ENCODE measurements at places on chromosomes 7 and 10.

GRCh38 chr7:114264023-114264422, 150.6 kb upstream of the FOXP2 start:
- DNase-seq, result no peak

DNA sequence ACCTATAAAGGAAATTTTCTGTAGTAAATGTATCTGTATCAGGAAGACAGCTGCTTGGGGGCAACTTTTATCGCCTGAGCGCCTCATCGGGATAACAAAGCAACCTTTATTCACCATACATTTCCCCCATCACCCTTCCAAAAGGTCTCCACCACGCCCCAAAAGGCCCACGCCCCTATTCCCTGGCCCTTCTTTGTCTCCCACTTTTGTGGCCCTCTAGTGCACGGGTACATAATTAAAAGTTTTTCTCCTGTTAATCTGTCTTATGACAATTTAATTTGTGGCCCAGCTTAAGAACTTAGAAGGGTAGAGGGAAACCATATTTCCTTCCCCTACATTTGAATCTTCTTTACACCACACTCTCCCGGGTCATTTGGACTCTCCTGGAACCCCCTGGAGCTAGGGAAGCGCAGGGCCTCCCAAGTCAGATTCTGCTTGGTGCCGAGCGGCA, 625 bp downstream of the RP9 start:
- DNase-seq, result peak; percentile 44

- peak; percentile 57 for DNase-seq
Observed at GRCh38 chr10:104274762-104275721, 6.1 kb downstream of the GSTO2 start.

- DNase-seq, result peak; percentile 84
Observed at GRCh38 chr10:86376852-86377796, 10.5 kb upstream of the GRID1 start.

GRCh38 chr7:92095380-92095779, 38.9 kb downstream of the CYP51A1 start:
- DNase-seq, result no peak

GRCh38 chr10:106816318-106817085, 348.0 kb downstream of the SORCS1 start:
- no peak for DNase-seq

DNA sequence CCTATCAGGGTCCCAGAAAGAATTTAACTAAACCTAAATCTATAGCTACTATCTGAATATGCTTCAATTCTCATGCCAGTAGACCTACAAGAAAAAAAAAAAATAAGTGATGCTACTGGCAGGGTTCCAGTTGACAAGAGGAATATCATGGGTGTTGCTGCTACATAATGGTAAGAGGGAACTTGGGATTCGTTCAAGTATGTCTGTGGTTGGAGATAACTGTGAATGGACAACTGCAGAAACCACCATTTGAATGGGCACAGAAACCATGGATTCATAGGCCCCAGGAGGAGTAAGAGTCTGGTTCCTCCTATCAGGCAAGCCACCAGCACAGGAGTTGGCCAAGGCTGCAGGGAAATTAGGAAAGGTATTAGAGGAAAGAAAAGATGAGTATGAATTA, 287.6 kb upstream of the HGF start:
- no peak for DNase-seq

- DNase-seq, result peak; percentile 37
Observed at GRCh38 chr10:118753331-118754228, 1.2 kb downstream of the CACUL1 start.

GRCh38 chr10:72134785-72135767, 46.7 kb upstream of the SPOCK2 start:
- DNase-seq, result no peak

DNA sequence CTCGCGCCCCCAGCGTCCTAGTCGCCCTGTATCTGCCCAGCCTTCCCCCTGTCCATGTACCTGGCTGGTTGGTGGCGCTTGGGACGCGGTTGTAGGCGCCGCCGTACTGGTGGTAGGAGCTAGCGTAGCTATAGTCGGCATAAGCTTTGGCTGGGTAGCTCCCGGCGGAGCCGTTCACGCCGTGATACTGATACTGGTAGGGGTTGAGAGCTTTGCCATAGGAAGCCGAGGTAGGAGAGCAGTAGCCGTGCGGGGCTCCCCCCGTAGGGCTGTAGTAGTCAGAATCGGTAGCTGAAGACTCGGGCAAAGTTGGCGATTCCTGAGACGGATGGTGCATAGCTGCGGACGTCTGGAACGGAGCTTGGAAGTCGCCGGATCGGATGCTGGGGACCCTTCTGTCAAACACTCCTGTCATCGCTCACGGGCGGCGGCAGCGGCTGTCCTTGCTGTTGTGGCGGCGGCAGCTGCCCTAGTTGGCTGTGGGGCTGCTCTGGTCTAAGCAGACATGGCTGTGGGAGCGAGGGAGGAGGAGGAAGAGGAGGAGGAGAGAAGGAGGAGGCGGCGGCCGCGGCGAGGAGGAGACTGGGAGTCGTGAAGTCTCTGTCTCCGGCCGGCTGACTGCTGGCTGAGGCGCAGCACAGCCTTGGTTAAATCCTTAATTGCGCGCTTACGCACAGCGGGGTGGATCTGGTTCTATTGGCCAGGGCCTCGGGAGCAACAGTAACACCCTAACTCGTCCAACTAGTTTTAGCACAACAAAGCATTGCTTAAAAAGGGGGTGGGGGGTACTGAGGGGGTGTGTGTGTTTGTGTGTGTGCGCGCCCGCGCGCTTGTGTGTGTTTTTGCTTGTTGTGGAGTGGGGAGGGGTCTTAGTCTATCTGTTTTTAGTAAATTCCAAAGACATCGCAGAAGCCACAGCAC, at the start of gene DLX5:
DLX5 (minus strand) TSS at position 623 of the 921 bp plus-strand sequence; CDS start at position 415, 208 bp downstream.
- DNase-seq, result no peak

DNA sequence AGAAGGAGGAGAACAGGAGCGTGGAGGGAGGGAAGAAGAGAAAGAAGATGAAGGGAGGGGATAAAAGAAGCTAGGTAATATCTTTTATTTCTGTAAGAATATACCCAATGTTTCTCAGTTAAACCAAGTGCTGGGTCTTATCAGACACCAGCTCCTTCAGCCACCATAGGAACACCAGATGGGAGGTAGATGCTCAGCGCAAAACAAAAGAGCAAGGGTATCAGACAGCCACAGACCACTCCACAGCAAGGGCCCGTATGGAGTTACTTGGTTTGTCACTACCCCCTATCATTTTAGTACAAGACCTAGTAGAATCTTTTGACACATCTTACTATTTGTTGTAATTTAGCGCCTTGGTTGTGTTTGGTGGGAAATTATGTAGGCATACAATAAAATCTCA, 65.9 kb upstream of the FAM133B start:
- no peak for DNase-seq

GRCh38 chr10:124693801-124694416, 50.3 kb downstream of the FAM53B start:
- DNase-seq, result no peak

DNA sequence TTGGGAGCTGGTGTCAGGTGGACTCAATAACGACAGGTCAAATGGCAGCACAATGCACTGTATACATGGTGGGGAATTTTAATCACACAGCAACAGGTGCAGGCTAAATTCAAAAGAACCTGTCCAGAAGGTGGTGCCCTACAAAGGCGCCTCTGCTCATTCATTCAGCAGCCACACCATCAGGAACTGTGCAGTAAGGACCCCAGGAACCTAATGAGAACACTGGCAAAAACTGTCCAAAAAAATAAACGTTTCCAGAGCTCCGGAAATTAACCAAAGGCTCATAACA, 21.9 kb upstream of the CRYGN start:
- DNase-seq, result no peak

- no peak for DNase-seq
Observed at GRCh38 chr7:141225916-141226618, 152.2 kb downstream of the TMEM178B start.

- DNase-seq, result no peak
Observed at GRCh38 chr10:3292636-3293035, 120.1 kb upstream of the PITRM1 start.

DNA sequence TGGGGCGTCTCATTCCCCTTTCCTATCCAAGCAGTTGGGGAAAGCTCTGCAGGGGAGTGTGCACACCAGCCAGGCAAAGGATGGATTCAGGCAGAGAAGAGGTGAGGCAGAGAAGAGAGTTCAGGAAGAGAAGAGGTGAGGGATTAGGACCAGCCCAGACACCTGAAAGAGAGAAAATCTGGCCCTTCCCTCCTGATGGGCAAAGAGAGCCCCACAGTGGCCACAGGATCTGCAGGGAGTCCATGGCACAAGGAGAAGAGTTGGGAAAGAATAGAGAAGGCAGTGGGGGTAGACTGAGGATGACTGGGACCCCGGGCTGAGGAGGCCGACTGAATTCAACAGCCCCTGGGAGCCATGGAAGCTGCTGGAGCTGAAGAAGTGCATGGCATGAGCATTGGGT, 140.4 kb upstream of the ZMIZ1 start:
- no peak for DNase-seq

DNA sequence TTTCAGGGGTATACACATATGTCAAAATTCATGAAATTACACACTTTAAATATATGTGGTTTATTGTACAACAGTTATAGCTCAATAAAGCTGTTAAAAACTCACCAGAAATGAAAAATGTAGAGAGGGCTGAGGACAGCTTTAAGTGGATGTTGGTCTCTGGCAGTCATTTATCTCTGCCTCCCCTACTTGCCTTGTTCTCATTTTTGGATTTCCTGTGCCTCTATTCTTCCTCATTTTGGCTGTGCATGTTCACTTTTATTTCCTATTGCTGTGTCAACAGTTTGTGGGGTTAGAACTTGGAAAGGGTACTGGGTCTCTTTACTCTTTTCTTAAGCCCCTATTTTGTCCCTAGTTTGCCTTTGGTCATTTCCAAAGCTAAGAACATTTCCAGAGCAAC, 18.6 kb upstream of the MEST start:
- no peak for DNase-seq

DNA sequence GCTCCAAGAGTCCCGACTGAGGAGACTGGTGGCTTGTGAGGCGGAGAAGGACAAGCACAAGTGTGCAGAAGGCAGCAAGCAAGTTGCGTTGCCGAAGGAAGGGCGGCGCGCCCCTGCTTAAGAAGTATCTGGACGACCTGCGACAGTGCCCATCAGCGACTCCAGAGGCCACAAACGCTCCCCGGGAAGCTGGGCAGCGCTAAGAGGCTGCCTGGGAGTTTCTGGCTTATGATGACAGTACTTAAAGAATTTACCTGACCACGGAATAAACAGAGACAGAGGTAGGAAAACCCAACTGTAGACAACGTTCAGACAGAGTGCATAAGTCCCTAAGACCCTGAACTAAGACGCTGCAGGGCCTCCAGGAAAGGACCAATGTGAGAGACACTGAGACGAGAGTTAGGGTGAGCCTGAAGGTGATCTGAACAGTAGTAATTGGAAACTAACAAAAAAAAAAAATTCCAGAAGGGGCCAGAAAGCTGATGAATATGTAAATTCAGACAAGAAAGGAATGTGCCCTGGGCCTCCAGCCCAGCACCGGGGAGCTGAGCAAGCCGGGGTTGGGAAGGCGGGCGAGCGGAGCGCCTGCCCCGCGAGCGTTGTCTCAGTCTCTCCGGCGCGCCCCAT, 1.0 kb downstream of the OSBPL3 start:
- DNase-seq, result no peak

- no peak for DNase-seq
Observed at GRCh38 chr7:38280000-38280399, 6.6 kb upstream of the TARP start.

- no peak for DNase-seq
Observed at GRCh38 chr7:111694376-111694775, 132.1 kb upstream of the IMMP2L start.

GRCh38 chr7:73565675-73566340, 8.3 kb upstream of the BCL7B start:
- no peak for DNase-seq

DNA sequence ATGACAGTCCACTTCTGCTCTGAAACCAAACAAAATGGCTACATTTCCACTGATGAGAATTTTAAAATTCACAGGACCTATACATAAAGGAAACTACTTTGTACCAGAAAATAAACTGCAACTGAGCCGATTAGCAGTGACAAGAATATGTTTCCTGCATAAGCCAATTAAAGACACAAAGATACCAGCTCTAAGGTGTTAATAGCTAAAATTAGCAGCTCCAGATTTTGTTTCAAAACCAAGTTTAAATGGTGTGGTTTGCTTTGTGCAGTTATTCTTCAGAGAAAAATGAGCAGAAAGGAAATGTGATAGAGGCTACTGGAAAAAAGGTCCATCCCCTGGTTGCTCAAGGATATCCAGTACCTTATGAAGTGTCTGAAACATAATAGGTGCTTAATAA, 123.2 kb downstream of the ANK3 start:
- DNase-seq, result no peak

DNA sequence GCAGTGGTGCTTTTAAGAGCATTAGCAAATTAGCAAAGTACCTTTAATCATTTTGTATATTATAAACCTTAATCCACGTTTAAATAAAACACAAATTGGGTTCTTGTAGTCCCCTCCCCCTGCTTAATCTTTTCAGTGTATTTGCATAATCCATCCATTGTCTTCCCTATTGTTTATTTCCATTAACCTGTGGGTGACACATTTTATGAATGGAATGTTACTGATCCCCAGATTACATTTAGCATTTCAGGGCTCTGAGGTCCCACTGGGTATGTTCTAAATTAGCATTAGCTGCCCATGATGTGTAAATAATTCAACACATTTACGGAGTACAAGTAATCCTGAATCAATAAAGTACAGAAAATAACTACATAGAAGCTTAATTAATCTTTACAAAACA, 138.4 kb upstream of the FEZF1 start:
- DNase-seq, result no peak

- DNase-seq, result no peak
Observed at GRCh38 chr10:47244560-47245500, 55.2 kb upstream of the GDF10 start.

GRCh38 chr7:112448891-112449290, 1.4 kb upstream of the IFRD1 start:
- no peak for DNase-seq

DNA sequence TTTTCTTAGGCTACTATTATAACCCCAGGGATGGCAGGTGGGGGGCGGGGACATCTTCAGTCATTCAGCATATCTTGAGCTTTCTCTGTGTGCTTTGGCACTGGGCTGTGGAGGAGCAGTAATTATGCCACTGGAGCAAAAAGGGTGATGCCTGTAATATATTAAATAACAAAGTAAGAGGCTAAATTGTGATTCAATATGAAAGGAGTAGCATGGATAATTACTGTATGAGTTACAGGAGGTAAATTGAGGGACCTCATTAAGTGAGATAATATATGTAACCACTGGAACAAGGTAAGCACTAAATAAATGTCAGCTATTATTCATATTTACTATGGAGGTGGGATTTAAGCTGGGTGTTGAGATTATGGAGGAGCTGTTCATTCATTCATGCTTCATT, 3.3 kb upstream of the STN1 start:
- DNase-seq, result no peak

DNA sequence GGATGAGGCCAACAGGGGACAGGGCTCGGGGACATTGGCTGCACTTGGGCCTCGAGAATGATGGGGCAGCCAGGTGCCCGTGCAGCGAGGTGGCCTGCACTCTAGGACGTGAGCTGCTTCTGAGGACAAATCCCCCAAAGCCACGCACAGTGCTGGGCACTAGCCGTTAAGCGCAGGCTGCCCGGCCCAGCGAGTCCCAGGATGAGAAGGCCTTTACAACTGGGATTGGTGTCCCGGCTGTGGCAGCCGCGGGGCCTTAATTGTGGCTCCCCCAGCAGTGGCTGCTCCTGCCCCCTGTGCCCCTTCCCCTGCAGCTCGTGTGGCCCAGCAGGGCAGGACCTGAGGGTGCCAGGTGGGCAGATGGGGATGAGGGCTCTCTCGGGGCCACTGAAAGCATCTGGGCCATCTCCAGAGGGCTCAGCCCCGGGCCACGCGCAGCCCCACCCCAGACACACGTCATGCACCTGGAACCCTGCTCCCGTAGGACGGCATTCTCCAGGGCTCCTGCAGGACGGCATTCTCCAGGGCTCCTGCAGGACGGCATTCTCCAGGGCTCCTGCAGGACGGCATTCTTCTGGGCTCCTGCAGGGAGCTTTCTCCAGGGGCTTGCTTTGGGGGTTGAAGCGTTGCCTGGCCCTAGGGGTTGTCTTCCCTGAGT, 6.6 kb downstream of the PWWP2B start:
- no peak for DNase-seq
